ENCODE measurements at places on chromosomes 1 and 21. TPM values are rescaled to one million over a fixed set of nuclear protein-coding genes. Genes with fewer than 3 reads are reported as not detected.

KRTAP11-1 gene
- not detected for total RNA-seq

ADGRB2 gene
- total RNA-seq, result 0.72 TPM

KRTAP12-2 gene
- total RNA-seq, result not detected

EXTL1 gene
- not detected for total RNA-seq

TFF2 gene
- total RNA-seq, result not detected

DMBX1 gene
- not detected for total RNA-seq

GIPC2 gene
- 0.48 TPM for total RNA-seq

SERPINC1 gene
- 0.24 TPM for total RNA-seq

FMN2 gene
- 0.21 TPM for total RNA-seq

FBLIM1 gene
- total RNA-seq, result 74.6 TPM

CLEC20A gene
- total RNA-seq, result not detected

ANXA9 gene
- not detected for total RNA-seq

PRSS38 gene
- not detected for total RNA-seq

EPHA8 gene
- not detected for total RNA-seq

VSIG8 gene
- total RNA-seq, result under 0.01 TPM

TLR5 gene
- total RNA-seq, result 1.1 TPM

USP33 gene
- 53.7 TPM for total RNA-seq

PTGS2 gene
- total RNA-seq, result 13.4 TPM

ZNF670 gene
- total RNA-seq, result 2.7 TPM

FAM89A gene
- 17.3 TPM for total RNA-seq

KCNJ6 gene
- not detected for total RNA-seq

SYT14 gene
- total RNA-seq, result 1.7 TPM

Measured in tracheal epithelial cell (primary cell).